Amniotic epithelial cell (primary cell): ENCODE measurements at places on chromosomes 2 and 18.

DNA sequence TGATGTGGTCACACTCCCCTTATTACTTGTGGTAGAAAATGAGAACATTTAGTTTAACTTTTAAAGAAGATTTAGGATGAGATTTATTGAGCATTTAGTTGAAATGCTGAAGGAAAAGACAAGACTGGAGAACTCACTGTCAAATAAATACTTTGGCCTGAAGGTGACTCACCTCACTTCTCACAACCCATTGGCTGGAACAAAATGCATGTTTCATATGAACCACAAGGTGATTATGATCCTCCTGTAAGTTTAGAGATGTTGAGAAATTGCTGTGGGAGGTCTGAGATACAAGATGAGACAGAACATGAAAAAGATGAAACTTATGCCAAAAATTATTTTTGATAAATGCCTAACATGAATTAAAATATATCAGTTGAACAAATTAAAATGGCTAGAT is 1004.5 kb downstream of the SOCS6 start:
- DNase-seq = no peak

DNA sequence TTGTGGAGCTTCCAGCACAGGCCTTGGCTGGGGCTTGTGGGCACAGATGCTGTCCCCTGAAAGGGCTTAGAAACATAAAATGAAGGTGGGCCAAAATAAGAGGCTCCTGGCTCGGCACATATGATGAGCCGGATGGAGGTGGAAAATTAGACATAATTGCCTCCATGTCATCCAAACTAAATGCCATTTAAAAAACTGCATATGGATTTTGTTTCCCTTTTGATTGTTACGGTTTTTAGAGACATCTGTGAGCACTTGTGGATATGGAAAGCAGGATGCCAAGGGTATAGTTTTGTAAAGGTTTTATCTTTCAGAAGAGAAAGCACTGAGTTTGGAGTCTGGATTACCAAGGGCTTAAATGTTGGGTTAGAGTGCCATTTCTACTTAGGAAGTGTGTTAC is 498.3 kb downstream of the RIT2 start:
- no peak for DNase-seq

DNA sequence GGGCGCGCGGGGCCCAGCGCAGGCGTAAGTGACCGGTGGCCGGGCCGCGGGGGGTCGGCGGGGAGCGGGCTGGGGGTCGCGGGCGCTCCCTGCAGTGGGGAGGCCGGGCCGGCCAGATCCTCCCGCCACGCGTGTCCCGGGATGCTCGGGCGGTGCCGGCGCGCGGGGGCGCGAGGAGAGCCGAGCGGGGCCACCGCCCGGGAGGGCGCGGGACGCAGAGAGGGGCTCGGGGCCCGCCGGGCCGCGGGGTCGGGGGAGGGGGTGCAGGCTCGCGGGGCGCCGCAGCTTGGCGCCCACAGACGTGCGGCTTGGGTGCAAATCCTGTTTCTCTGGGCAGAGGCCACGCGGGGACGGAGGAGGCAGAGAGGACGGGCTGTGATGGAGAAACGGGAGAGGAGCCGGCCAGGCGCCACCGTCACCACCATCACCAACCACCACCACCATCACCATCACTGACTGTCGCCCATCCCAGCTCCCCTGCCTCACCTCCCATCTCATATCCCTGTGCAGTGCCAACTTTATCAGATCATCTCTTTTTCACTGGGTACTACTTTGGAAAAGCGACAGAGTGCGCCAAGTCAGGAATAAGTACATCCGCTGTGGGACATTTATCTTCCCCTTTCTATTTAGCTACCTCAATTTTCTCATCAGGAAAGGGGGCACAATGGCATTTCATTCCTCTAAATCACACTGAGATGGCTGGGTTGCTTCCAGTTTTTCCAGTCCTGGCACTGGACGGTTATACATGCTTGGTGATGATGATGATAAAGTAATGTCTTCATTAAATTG is 97.2 kb upstream of the GPR45 start:
- no peak for DNase-seq

- no peak for DNase-seq
Observed at GRCh38 chr2:62466503-62466854, 39.5 kb downstream of the TMEM17 start.

GRCh38 chr2:120878970-120879369 is 143.3 kb downstream of the GLI2 start:
- peak; percentile 35 for DNase-seq

DNA sequence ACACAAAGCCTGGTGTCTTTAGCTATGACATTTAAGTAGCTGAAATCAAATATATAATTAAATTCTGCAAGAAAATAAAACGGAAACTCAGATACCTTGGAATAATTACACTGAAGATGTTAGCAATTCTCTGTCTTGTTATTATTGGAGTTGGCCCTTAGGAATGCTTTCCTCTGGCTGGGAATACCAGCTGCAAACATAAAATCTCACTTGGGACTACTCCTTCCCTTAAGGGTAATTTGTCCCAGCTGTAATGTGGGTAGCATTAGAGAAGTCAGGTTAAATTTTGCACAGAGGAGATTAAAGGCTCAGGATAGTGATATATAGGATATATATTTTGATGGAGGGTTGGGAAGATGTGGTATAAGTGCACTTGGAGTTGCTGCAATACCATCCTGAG is 37.3 kb upstream of the GRP start:
- DNase-seq = no peak

DNA sequence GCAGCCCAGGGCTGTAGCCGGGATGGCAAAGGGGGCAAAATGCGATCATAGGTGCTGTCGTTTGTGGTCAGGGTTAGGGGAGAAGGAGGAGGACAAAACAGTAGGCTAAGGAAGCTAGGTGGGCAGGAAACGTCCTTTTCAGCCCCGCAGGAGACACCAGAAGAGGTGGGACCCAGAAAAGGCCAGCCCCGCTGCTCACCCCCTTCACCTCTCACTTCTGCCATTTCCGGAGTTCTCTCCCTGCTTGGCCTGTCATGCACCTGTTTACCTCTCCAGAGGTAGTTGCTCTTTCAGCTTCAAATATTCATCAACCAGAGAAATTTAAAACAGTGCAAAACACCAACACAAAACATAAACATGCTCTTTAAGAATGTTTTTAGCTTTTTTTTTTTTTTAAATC is 849 bp downstream of the AQP4 start:
- no peak for DNase-seq

DNA sequence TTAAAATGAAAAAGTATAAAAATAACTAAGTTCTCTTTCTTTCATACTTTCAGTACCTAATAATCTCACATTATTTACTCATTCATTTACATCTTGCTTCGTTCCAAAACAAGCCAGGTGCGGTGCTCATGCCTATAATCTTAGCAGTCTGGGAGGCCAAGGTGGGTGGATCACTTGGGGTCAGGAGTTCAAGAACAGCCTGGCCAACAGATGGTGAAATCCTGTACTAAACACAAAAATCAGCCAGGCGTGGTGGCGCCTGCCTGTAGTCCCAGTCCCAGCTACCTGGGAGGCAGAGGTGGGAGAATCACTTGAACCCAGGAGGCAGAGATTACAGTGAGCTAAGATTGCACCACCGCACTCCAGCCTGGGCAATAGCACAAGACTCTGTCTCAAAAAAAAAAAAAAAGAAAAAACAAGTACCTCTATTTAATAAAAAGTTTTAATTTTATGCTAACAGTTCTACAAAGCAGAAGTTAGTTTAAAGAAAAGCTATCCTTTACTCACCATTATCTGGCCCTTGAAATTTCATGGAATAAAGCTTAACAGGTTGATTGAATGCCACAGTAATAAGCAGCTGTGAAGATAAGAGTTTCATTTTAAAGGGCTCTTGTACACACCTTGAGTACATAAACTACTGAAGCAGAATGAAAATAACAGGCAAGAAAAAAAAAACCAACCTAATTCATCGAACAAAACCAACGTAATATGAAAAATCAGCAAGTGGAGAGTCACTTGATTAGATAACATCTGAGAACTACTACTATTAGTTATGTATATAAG is 22.5 kb downstream of the TXNL1 start:
- no peak for DNase-seq

GRCh38 chr2:47520825-47521665 is 118.1 kb downstream of the MSH2 start:
- peak; percentile 57 for DNase-seq

DNA sequence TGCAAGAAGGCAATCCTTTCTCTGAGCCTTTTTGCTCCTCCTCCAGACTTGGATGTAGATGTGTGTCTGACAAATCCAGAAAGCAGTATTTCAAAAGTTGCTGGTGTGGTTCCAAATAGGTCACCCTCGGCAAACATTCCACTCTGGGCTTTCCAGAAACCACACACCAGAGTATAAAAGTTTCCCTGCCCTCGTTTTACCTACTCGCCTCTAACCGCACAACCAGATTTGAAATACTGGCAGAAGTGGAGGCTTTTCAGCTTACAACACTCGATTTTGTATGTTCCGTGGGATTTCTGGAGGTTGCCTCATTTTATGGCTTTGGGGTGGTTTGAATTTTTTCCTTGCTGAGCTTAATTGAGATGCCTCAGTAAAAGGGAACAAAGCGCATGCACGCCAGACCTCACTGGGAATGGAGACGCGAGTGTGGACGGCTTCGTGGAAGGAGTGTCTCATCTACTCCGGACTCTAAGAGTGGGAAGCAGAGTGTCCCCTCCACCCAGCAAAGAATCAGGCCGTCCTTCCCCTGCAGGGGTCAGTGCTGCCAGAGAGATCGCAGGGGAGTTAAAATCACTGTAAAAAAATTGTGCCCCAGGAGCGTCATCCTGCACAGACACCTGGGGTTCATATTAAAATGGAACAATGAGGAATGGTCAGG is 44.0 kb upstream of the RPL31 start:
- peak; percentile 99 for DNase-seq
